Stimulated activated CD4-positive, alpha-beta T cell treated with anti-CD3 and anti-CD28 coated beads, Interleukin-1b, Interleukin-23, amount 100 ng/mL, for 1 hour (primary cell): ENCODE measurements at places on chromosomes 3 and 15.

- no peak for DNase-seq
Observed at GRCh38 chr3:169929830-169930519, 18.6 kb downstream of the SAMD7 start.

DNA sequence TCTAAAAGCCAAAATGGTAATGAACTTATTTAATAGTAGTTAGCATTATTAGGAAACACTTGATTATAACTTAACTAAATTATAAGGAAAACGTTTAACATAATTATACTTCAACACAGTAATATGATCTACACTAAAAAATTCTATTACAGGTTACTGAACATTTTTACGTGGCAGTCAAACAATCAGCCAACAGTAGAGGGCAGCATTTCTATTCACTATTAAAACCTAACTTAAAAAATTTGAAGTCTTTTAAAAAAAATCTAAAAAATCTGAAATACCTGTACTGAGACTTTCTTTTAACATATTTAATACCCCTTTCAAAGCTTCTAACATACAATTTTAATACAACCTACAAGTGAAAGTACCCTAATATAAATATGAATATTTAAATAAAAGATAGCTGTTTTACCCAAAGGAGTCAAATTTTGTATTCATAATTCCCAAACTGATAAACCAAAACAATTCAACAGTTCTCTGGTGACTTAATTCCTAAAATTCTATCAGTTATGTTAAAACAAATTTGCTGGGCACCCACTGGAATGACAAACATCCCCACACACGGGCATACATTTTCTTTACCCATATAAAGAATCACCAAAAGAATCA is 41.5 kb downstream of the DLG1 start:
- no peak for DNase-seq

DNA sequence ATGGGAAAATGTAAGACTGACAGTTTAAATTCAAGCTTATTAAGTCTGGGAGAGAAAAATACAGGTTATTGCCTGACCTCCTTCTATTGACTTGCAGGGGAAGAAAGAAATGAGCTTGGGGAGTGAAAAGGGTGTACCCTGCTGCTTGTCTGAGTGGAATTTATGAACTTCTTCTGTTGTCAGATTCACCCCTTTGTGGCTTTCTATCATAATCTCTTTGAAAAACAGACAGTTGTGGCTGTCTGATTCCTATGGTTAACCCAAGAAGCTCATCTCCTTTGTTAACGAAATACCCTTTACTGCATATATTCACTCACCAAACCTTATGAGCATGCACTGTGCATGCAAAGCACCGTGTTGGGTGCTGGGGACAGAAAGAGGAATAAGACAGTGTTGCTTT is 22.5 kb downstream of the GPD1L start:
- DNase-seq: no peak

DNA sequence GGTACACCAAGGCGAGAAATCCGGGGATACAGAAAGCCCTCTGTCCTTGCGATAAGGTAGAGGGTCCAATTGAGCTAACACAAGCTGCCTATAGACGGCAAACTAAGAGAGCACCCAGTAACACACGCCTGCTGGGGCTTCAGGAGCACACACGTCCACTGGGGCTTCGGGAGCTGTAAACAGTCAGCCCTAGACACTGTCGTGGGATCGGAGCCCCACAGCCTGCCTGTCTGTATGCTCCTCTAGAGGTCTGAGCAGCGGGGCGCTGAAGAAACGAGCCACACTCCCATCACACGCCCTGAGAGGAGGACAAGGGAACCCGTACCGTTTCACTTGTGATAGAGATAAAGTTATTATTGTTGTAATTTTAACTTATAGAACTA is 486 bp downstream of the SAMMSON start:
- no peak for DNase-seq

- DNase-seq: no peak
Observed at GRCh38 chr15:85482894-85483293, 102.5 kb downstream of the AKAP13 start.

DNA sequence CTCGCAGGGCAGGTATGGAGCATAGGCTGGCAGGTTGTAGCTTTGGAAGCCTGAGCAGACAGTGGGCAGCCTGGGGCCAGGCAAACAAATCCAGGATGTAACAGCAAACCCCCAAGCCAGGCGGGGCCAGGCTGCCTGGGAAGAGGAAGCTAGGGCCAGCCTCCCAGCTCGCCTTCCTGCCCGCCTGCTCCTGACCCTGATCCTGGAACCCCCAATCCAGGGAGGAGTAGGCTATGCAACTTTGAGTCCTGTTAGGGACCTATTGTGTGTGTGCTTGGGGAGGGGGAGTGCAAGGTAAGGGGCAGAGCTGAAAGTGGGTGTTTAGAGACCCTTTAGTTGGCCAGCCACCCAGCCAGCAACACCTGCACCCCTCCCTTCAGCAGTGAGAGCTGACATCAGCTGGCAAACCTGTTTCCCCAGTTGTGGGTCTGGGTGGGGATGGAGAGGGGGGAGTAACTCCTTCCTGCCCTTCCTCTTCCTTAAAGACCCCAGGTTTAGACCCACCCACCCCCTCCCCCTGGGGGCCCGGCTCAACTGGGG is 2.5 kb downstream of the NBEAL2 start:
- DNase-seq: no peak
